ENCODE measurements at places on chromosomes 4 and X.

DNA sequence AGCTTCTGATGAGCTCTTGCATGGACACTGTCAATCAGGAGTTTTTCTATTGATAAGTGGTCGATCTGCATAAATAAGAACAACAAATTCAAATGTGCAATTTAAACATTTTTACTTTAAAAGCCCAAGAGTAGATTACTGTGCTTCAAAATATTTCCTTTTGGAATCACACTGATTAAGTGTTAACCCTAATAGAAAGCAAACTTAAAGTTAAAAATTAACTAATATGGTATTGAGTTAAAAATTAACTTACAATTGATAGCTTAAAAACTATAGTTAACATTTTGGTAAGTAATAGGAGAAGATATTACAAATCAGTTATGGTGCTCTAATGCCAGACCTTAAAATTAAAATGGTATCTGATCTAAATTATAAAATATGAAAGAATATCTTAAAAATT lies 25.9 kb downstream of the MED14 start:
- no peak for DNase-seq

DNA sequence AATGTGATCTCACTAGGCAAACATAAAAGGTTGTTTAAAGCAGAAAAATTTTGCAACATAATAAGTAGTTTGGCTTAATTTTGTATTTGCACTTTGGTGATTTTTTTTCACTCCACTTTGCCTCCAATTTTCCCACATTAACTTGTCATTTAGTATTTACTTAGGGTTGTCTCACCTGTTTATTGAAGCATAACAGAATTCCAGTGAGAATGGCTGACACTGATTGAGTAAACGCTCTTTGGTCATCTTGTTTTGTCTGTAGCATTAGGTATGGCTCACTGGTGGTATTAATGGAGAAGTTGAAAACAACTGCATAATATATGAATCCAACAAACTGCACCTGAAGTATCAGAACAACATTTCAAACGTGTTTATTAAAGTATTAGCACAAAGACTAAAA lies 799.5 kb upstream of the ADGRL3 start:
- no peak for DNase-seq

DNA sequence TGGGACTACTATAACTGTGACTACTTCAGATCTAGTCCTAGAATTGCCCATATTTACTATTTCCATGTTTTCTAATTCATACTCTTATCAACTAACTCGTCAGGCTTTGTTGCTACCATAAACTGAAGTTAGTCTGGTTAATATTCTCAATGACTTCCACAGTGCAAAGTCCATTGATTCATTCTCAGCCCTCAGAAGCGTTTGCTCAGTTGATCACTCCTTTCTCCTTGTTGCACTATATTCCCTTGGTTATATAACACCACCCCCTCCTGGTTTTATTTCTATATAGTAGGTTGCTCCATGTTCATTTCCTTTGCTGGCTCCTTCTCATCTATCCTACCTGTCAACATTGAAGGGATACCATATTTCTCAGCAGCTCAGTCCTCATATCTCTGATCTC lies 27.2 kb upstream of the SLC6A14 start:
- no peak for DNase-seq

DNA sequence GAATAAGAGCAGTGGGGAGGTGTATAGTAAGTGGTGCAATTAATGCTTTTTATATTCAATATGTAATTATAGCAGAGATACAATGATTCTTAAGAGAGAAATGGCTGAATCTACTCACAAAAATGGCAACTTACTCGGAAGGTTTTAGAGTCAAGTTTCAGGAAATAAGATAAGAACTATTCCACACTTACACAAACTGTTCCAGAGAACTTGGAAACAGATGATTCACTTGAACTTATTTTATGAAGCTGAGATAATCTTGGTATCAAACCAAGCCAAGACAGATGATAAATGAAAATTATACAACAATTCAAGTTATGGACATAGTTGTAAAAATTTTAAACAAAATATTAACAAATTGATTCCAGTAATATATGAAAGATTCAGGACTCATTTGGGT lies 311.3 kb upstream of the HS3ST1 start:
- no peak for DNase-seq

- DNase-seq: no peak
Observed at GRCh38 chr4:112377171-112377570, 80.0 kb downstream of the ALPK1 start.

DNA sequence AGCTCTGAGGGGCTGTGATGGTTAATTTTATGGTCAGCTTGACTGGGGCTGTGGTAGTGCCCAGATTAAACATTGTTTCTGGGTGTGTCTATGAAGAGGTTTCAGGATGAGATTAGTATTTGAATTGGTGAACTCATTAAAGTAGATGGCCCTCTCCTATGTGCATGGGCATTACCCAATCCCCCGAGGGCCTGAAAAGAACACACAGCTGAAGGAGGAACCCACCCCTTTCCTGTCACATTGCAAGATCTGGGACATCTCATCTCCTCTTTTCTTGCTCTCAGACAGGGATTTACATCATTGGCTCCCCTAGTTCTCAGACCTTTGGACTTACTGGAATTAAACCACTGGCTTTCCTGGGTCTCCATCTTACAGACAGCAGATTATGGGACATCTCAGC lies 29.4 kb upstream of the NDP start:
- DNase-seq: no peak

All from CD4-positive, alpha-beta T cell (primary cell).